ENCODE measurements at places on chromosomes 12 and 14.

DNA sequence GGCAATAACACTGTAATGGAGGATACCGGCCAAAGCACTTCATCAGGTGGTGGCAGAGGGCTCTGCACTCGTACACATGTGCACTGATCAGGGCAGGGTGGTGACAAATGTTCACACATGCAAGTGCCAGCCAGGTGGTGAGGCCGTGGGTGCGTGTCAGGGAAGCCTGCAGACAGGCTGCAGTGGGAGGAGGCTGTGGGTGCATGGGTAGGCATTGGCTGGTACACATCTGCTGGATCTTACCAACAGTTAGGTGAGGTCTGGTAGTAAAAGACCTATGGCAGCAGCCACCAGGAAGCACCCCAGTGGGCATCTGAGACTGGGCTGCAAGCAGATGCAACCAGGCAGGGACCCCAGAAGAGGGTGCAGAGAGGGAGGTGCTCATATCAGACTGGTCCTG lies 65.3 kb downstream of the PDE6H start:
- DNase-seq = no peak

DNA sequence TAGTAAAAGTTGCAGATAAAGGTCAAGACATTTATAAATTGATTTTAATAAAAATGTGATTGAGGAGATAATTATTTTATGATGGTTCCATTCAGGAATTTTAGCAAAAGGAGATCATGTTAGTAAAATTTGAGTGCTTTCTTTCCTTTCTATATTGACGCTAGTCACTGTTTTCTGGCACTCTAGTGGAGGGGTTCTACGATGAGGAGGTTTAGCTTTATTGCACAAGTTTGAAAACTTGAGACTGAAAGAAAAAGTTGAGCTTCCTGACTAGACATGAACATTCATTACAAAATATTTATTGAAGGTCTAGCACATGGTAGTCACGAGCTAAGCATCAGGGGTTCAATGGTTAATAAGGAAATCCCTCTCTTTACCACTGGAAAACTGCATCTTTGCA lies 336.1 kb downstream of the SNAPC1 start:
- DNase-seq = no peak

- DNase-seq = no peak
These were observed 14.4 kb upstream of the HIP1R start for GRCh38 chr12:122820838-122821271.

DNA sequence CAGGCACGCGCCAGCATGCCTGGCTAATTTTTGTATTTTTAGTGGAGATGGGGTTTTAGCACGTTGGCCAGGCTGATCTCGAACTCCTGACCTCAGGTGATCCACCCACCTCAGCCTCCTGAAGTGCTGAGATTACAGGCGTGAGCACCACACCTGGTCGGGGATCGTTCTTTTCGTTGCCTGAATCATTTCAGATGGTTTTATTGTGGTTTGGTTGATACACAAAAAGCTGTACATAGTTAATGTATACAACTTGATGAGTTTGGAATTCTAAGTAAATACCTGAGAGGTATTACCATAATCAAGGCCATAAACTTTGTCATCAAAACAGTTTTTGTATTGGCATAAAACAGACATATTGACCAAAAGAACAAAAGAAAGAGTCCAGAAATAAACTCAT lies 63.3 kb downstream of the RIC8B start:
- DNase-seq = no peak

DNA sequence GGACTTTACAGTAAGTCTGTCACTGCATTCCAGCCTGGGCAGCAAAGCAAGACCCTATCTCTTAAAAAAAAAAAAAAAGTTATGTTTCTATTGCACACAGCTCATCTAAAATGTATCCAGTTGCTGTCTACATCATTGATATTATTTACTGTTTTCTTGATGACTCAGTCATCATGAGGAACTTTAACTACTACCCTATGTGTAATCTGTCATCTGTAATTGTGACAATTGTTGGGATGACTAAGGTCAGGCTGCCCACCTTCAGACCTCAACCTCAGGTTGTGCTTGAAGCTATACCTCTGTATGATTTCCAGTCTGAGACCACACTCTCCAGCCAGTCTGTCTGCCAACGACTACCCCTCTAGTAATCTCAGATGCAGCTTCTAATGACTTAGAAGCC lies 15.3 kb downstream of the PPP1R13B start:
- no peak for DNase-seq

DNA sequence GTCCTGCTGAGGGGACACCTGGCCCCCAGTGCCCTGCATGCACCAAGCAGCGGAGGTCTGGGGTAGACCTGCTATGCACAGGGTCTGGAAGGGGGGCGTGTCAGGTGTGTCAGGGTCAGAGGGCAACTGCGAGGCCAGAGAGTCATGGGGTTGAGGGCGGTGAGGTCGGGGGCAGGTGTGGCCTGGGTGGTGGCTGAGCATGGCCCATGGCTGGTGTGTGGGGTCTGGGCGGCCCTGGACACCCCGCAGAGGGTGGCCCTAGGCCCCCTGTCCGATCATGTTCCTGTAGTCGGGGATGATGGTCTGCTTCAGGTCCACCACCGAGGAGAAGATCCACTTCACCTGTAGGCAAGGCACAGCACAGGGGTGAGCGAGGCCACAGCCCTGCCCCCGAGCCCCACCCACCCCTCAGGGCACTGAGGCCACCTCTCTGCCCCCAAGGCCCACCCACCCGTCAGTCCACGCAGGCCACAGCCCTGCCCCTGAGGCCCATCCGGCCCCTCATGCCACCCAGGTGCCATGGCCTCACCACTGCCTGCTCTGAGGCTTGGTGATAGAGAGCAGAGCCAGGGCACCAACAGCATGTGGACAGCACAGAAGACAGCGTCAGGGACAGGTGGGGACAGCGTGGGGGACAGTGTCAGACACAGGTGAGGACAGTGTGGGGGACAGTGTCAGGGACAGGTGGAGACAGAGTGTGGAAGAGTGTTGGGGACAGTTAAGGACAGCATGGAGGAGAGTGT lies 211.3 kb downstream of the TMEM121 start:
- DNase-seq = no peak

- DNase-seq = no peak
These were observed 160.2 kb downstream of the CCDC91 start for GRCh38 chr12:28350502-28350901.

DNA sequence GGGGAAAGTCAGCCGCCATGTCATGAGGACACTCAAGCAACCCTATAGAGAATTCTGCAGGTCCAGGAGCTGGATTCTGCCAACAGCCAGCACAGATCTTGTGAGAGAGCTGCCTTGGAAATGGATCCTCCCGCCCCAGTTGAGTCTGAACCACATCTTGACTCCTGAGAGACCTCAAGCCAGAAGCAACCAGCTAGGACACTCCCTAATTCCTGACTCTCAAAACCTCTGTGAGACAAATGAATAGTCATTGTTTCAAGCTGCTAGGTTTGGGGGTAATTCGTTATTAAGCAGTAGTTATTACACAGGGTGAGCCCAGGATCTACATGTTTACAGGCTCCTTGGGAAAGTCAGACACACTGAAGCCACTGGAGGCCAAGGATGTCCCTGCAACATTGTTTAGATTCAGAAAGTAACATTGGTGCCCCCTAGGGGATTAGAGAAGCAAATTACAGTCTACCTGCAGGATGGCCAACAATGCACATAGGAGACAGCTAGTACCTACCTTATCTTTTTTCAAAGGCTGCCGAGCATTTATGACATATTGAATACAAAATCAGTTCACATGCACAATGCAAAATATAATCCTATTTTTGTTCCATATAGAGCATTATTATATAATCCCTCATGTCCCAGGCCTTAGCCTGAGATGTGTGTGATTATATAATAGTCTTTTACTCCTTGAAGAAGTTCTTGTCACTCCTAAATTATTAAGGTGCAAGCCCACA lies 57.9 kb upstream of the FICD start:
- DNase-seq = peak; percentile 77

DNA sequence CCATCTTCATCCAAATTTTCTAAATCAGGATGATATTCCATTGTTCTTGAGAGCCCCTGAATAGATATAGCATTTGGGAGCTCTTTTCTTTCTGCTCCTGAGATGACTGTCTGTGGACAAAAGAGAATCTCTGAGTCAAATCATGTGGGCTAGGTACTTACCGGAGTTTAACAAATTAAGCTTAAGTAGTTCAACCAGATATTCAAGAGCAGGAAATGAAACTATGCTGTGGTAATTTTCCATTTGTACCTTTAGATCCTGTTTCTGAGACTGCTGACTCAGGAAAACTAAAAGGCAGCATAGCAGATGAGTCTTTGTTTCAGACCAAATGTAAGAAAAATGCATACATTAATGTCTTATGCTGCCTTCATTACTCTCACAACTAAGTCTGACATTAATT lies at the start of gene CLEC7A:
Gene CLEC7A (minus strand): TSS at position 158 of the 400 bp plus-strand sequence. CDS start 117 bp downstream, at position 41.
- DNase-seq = no peak

DNA sequence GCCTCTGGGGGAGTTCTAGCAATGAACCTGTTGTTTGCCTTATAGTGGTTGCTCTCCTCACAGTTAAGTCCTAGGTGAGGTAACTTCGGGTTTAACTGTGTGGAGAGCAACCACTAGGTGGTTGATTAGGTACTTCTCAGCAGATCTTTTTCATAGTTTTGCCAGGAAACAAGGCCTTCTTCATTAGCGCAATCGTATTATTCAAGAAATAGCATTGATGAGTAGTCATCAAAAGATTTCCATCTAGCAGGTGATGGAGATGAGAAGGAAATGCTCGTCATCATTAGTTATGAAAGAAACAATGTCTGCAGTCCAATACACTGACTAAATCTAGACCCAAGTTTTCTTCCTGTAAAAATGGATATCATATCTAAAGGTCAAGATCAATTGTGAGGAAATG lies 923.3 kb downstream of the AACS start:
- no peak for DNase-seq

DNA sequence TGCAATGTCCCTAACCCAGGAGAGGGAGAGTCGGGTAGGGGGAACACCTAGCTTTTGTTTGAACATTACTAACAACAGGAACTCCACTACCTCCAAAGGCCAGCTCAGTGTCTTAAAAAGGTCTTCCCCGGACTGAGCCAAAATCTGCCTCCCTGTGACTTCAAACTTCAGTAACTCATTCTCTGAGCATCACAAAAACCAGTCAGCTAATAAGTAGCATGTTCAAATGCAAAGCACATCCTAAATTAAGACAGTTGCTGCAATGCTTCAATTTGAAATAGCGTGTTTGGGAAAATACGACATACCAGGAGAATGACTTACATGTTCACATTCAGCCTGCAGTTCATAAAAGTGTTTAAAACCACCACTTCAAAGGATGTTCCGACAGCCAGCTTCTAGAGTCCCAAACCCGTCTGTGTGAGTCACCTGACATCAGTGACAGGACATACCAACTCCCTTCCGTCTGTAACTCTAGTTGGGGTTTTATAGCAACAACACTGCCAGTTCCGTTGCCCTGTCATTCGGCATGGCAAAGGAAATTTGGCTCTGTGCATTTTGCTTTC lies 13.0 kb downstream of the ZFP36L1 start:
- DNase-seq = no peak

DNA sequence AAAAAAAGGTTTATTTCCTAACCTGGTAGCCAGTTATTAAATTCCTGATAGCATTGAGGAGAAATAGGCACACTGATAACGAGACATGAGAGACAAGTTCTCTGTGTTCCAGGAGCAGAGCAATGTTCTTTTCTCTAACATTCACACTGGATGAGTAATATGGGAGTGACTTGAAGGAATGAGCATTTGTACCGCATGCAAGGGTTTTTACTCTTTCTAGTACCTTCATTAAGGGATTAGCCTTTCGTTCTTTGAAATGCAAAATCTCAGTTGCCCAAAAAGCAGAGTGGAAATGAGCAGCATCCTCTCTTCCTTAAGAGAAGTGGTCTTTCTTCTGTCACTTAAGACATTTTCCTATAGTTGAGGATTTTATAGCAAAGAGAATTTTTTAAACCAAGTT lies 54.7 kb downstream of the FGD4 start:
- DNase-seq = no peak

DNA sequence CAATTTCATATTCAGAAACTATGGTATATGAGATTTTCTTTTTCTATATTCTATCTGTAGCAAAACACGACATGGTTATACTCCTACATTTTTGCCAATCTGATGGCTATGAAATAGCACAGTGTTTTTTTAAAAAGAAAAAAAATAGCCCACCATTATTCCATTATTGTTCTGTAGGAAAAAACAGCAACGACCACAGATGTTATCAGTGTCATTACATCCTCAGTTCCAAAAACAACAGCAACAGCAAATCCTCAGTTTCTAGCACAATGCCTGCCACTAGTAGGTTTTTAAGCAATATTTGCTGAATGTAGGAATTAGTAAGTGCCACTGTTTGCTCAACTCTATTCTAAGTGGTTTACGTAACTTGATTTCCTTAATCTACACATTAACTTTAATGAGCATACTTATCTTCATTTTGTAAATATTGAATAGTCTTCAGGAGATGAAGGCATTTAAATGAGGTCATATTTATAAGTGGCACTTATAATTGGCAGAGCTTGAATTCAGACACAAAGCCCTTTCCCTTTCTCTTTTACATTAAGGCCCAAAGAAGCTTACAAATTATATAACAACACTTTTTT lies 8.3 kb downstream of the RNASE6 start:
- peak; percentile 11 for DNase-seq

DNA sequence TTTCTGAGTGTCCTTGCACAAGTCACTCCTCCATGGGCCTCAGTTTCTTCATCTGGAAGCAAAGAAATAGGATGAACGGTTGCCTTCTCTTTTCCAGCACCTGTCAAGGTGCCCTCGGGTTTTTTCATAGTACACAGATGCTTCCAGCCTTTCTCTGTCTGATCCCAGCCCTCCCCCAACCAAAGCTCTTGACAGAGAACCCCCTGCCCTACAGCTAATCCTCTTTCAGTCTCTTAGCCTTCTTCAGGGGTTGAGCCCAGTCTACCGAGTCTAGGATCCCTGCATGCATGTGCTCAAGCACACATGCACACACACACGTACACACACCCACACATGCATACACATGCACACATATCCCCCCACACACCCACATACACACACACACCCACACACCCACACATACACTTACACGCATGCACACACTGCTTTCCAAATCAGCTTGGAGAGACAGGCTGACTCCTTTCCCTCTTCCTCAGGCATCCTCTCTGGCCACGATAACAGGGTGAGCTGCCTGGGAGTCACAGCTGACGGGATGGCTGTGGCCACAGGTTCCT lies 4.7 kb downstream of the CDCA3 start:
- no peak for DNase-seq

DNA sequence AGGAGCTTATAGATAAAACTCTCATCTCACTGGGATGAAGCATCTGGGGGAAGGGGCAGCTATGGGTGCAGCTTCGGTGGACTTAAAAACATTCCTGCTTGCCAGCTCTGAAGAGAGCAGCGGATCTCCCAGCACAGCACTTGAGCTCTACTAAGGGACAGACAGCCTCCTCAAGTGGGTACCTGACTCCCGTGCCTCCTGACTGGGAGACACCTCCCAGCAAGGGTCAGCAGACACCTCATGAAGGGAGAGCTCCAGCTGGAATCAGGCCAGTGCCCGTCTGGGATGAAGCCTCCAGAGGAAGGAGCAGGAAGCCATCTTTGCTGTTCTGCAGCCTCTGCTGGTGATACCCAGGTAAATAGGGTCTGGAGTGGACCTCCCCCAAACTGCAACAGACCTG lies 345.2 kb upstream of the SYT1 start:
- no peak for DNase-seq

All from NCI-H1105 treated with DMSO at 0.1 percent for 48 hours (cell line).